T-helper 2 cell (primary cell): ENCODE measurements at places on chromosomes 2 and 18.

DNA sequence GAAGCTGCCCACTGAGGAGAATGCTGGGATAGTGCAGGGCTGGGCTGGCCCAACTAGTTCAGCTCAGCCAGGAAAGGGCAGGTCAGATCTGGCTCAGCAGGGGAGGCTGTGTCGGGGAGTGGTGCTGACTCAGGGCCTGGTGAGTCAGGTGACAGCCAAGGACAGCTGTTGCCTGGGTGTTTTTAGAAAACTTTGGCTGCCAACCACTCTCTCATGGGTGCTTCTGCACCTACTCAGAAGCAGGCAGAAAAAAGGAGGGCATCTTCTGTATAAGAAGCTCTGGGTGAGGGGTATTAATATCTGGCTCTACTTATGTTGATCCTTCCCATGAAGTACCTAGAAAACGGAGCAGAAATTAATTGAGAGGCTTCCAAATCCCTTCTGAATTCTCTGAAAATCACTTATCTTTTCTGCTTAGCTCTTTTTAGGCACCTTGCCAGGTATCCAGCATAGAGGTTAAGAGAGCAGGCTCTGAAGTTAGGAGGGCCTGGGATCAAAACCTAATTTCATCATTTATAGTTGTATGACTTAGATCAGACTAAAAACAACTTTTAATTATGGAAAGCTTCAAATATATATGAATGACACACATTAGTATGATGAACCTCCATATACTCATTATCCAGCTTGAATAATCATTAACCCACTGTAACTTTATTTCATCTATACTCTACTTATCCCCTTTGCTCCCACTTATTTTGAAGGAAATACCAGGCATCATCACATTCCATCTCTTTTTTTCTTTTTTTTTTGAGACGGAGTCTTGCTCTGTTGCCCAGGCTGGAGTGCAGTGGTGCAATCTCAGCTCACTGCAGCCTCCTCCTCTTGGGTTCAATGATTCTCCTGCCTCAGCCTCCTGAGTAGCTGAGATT is 15.5 kb upstream of the RAB10 start:
- DNase-seq = no peak

DNA sequence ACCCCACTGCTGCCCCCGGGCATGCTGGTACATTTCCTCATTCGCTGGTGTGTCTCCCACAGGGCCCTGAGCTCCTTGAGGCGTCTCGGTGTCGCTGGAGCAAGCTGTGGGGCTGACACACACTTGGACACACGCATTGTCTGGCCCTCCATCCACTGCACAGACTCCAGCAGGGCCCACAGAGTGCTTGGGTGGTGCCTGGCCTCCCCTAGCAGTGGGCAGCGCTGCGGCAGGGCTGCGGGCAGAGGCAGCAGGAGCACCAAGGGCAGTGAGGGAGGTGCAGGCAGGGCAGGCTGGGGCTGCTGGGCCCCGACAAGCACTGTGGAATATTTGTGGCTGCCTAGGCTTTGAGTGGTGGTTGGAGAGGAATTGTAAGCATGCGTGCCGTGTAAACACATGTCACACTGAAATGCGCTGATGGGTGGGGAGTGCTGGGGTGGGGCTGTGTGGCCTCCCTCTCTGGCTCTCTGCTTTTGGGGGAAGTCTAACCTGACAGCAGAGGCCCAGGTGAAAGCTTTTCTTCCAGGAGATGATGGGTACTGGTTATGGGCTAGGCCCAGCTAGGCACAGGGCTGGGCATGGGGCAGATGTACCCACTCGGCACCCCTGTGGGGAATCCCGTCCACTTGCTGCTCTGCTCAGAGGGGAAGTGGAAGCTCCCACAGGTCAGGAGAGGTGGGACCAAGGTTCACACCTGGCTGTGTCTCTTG is 55.5 kb upstream of the HS6ST1 start:
- DNase-seq = no peak

- no peak for DNase-seq
Observed at GRCh38 chr2:42937171-42937875, 144.9 kb upstream of the HAAO start.

GRCh38 chr2:1708476-1709334 is 35.6 kb downstream of the PXDN start:
- DNase-seq = no peak

- DNase-seq = no peak
Observed at GRCh38 chr2:60958361-60958760, 59.2 kb upstream of the PEX13 start.

DNA sequence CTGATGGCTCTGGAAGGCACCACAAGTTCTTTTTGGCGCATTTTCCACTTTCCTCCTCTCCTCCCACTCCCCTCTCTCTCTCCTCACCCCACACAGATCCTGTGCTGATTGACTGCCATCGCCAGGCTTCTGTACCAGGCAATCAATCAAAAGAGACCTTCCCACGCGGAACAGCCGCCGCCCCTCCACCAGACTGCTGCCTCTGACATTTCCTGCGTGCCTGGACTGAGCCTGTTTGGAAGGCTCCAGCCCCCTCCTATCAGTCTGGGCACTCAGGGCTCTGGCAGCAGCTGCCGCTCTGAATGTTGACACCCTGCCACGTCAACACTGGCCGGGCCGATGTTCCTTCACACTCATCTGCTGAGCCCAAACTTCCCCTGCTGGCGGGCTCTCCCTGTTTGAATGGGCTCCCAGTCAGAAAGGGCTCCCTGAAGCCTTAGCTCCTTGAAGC is 467.7 kb downstream of the EPHA4 start:
- no peak for DNase-seq

DNA sequence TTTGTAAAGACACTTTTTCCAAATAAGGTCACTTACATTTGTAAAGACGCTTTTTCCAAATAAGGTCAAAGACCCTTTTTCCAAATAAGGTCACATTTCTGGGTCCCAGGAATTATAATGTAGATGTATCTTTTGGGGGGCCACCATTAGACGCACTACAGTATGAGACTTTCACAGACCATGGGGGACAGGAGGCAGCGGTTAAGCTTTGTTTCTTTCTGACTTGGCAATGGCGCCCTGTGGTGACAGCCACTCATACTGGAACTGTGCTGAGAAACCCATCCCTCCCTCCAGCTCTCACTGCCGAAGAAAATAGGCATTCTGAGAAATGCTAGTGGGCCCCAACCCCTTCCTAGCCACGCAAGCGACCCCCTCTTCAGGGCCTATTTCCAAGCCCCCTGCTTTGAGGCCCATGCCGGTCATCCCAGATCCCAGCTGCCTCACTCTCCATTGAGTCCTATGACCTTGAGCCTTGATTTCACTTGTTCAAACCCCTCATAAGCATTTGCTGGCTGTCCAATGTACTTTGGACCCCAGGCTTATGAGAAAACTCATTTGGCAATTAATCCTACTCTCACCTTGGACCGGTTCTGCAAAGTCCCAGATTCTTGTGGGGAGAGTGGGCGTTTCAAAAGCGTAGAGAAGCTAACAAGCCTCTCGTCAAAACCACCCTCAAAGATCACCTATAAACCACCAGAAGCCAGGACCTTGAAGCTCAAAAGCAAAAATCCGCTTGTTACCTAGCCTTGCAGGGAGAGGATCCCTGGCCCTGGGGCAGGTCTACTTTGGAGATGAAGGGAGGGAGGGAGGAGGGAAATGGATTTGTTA is 11.3 kb upstream of the SPATA3 start:
- no peak for DNase-seq

- no peak for DNase-seq
Observed at GRCh38 chr18:61732854-61733253, 160.0 kb downstream of the RNF152 start.

- DNase-seq = no peak
Observed at GRCh38 chr2:70958759-70959158, 19.7 kb upstream of the ANKRD53 start.

GRCh38 chr2:224381521-224382279 is 20.2 kb downstream of the FAM124B start:
- no peak for DNase-seq

GRCh38 chr2:10083692-10084211 is 3.5 kb upstream of the CYS1 start:
- no peak for DNase-seq

DNA sequence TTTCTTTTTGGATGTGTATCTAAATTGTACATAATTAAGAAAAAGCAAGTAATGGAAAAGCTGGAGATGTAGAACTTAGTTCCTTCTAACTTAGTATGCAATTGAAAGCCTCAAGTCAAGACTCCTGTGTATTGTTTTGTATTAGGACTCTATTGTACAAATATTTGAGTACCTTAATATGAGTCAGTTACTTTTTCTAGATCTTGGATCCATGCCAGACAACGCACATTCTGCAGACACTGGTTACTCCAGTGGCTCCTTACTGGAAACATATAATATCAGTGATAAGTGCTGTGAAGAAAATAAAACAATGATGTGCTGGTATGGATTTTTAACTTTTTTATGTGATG is 1.5 kb downstream of the SLC39A10 start:
- DNase-seq = no peak

- DNase-seq = no peak
Observed at GRCh38 chr18:70332694-70333093, 43.8 kb downstream of the SOCS6 start.

DNA sequence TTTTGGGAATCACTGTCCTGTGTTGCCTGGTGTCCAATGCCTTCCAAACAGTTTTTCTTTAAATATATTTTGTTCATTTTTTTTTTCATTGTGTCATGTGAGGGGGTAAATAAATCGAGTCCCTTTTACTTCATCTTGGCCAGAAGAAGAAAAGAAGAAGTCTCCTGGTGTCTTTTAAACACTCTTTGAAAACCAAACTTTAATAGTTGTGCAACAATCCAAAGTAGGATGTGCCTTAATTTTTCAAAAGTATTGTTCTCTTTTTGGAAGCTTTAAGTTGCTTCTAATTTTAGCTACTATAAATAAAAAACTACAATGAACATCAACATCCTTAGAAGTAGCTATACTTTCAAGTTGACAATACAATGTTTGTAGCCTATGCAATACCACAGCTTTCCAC is 154.9 kb downstream of the ATAD2B start:
- DNase-seq = no peak

DNA sequence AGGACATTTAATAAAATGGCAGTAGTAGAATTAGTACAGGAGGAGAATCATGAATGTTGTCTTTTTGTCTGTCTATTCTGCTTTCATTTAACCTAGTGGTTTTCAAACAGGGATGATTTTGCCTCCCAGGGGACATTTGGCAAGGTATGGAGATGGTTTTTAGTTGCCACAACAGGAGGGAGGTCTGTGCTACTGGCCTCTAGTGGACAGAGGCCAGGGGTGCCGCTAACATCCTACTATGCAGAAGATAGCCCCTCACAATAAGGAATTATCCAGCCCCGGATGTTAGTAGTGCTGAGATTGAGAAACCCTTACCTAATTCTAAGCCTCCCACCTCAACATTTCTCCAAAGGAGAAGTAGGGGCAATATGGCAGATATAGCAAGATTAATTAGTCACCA is 18.3 kb downstream of the FASTKD2 start:
- DNase-seq = no peak

GRCh38 chr2:727071-727470 is 49.9 kb upstream of the TMEM18 start:
- no peak for DNase-seq

DNA sequence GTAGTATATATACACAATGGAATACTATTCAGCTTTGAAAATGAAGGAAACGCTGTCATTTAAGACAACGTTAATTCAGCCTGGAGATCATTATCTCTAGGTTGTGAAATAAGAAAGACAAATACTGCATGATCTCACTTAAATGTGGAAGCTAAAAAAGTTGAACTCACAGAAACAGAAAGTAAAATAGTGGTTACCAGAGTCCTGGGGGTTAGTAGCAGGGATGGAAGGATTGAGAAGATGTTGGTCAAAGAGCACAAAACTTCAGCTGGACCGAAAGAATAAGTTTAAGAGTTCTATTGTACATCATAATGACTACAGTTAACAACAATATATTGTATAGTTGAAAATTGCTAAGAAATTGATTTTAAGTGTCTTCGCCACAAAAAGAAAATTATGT is 670.3 kb downstream of the NR4A2 start:
- no peak for DNase-seq

GRCh38 chr2:217065695-217066405 is 206.0 kb upstream of the TNP1 start:
- no peak for DNase-seq

GRCh38 chr2:43525506-43525905 is 70.3 kb downstream of the THADA start:
- no peak for DNase-seq

GRCh38 chr2:231877533-231878456 is 48.4 kb downstream of the NPPC start:
- DNase-seq = no peak

DNA sequence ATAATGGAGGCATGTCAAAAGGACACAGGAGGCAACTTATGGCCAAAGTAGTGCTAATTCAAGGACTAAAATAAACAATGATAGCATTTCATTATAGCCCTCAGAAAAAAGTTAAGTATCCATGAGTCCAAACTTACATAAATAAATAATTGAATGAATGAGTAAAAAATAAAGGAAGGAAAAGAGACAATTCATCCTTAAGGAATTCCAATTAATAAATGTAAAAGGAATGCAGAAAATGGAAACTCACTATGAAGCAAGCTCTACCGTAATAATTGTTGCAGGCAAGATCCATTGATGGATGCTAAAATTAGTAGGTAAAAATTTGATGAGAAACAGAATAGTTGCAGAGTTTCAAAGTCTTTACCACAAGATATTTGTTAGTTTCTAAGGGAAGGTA is 88.2 kb upstream of the RAPGEF4 start:
- DNase-seq = no peak

DNA sequence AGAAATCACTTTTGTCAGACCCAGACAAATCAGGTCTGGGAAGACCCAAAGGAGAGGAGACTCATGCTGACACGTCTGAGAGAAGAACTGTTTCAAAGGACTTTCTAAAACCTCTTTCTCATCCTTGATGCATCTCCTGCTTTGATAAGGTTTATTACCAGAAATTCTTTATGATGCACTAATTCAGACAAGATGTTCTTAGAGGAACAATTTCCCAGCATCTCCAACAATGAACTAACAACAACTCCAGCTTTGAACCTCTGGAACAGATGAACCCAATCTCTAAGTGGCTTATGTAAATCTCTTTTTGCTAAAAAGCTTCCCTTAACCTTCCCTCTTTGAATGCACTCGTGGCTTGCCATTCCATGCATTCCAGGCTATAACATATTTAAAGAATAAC is 15.9 kb upstream of the SERPINB11 start:
- DNase-seq = no peak

GRCh38 chr2:212609479-212609878 is 70.9 kb upstream of the ERBB4 start:
- DNase-seq = no peak

DNA sequence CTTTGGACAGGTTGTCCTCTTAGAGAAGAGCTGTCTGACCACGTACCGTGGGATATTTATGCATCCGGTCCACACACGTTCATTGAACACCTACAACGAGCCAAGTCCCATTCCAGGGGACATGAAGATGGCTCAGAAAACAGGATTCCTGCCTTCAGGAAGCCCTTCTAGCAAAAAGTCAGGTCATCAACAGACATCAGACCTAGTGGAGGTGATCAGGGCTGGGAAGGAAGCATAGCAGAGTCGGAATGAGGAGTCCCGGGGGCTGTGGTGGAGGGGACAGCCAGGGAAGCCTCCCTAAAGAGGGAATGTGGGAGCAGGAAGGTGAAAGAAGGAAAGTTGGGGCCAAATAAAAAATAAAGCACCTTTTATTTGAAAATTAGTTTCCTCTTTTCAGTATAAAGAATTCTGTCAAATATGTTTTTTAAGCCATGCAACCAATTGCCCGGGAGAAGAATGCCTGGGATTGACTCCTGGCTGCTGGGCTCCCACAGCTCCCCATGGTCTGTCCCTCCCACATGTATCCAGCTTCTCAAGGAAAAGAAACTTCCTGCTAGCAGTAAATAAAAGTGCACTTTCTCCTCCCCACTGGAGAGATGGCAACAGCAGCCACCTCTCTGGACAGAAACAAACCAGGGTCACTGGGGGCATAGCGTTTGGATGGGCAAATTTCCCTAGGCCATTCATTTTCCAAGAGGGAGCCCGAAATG is 144.8 kb downstream of the SMAD7 start:
- no peak for DNase-seq
